DMS153 (cell line): ENCODE measurements at places on chromosomes 3 and 15.

DNA sequence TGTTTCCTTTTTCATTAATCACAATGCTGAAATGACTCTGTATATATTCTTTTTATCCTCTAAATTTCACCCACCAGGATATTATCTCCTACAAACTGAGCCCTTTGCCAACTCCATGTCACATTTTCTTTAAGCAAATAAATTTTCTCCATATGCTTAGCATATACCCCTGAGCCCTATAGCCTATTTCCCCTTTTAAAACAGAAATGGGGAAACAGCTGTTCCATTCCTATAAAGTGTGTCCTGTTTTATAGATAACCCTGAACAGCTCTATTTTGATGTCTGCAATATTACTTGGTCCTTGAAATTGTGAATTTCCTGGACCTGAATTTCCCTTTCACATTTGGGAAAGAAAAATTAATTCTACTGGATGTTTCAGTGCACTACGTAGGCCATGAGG is 15.6 kb upstream of the FILIP1L start:
- DNase-seq = no peak

DNA sequence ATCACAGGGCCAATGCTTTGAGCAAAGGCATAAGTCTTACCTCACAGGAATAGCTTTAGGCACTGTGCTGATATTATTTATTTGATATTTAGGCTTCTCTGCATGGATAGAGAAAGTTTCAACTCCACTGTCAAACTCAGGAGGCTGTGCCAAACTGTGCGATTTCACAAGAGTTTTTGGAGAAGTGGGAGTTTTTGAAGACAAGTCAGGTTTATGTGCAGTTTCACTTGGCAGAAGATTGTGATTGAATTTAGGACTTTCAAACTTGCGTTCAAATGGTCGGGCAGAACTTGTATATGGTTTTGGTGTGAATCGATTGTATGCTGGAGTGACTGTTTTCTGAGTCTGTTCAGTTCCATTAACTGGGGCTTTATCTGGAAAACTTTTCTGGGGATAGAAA is 113.7 kb downstream of the TJP1 start:
- DNase-seq = no peak

GRCh38 chr3:71226565-71227269 is 356.8 kb downstream of the FOXP1 start:
- DNase-seq = no peak

- no peak for DNase-seq
Measured at GRCh38 chr3:112390783-112391641, 58.1 kb downstream of the CD200 start.

GRCh38 chr3:111472556-111472955 is 69.4 kb upstream of the CD96 start:
- DNase-seq = no peak

GRCh38 chr3:177516158-177517011 is 319.1 kb upstream of the TBL1XR1 start:
- DNase-seq = no peak

GRCh38 chr3:129688271-129688895 is 81.9 kb upstream of the PLXND1 start:
- peak; percentile 66 for DNase-seq

GRCh38 chr15:28246605-28247004 is 75.4 kb downstream of the HERC2 start:
- no peak for DNase-seq

DNA sequence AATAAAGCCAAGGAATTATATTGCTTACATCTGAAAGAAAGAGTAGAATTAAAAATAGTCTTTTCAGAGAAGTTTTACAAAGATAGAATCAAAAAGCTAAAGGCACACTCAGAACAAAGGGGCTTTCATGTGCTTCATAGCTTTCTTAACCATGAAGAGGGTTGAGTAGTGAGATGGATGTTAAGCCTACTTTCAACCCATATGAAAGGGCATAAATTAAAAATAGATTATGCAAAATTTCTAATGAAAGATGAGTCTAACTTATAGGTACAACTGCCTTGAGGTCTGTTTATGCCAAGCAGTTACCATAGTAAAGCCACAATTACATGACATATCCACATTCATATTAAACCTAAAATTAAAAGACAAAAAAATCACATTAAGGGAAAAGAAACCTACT is 223.3 kb upstream of the ARHGEF26 start:
- DNase-seq = no peak

DNA sequence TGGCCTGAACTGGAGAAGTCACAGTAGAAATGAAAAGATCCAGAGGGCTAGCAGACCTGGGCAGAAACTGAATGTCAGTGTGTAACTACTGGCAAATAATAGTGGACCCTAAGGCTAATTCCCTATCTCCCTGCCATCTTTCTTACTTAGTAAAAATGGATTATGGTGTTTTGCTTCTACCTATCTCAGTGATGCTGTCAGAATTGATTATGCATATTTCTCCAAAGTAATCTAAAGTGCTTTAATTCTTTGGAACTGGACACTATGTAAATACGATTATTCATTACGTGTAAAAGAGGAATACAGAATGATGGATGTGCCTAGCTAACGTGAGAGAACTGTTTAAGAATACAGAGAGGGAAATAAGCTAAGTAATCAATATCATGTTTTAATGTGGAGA is 651.9 kb downstream of the NLGN1 start:
- DNase-seq = no peak

DNA sequence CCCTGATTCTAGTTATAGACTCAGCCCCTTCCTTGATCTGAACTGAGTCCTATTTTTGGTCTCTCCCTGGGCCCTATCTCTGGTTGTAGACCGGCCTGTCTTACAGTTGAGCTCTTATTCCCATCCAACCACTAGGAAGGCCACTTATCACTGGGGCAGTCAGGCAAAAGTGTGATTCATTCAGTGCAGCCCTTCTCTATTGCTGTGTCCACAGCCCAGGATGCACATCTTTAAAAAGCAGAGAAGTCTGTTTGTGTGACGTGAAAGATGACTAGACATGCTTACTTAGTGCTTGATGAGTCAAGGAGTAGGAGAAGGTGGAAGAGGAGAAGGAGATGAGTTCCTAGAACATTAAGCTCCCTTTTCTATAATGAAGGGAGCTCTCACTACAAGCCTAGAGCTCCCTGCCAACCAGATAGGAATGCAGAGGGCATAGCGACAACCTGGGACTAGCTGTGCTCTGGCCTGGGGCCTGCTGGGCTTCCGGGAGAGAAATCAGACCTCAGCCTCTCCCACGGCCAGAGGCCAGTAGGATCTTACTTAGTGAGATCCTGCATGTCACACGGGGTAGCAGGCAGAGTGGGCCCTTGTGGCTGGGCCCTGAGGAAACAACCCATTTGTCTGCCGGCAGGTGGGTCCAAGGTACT is 25.7 kb downstream of the INSYN1 start:
- DNase-seq = no peak

GRCh38 chr3:128322030-128323022 is 144.4 kb downstream of the DNAJB8 start:
- no peak for DNase-seq

DNA sequence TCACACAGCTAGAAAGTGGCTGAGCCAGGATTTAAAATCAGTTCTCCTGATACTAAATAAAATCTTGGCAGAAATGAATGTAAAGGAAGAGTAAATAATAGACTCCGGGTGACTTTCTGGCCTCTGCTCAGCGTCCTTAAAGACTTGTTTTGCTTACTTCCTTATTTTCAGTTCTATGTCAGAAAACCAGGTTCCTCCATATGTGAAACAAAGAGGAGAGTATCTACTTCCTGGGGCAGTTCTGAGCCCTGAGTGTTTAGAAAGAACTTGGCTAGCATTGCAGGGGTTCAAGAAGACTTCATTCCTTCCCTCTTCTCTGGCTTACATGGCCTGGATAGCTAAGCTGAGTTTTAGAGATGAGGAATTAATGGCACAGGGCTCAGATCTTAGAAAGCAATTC is 222.8 kb upstream of the TLE3 start:
- no peak for DNase-seq

DNA sequence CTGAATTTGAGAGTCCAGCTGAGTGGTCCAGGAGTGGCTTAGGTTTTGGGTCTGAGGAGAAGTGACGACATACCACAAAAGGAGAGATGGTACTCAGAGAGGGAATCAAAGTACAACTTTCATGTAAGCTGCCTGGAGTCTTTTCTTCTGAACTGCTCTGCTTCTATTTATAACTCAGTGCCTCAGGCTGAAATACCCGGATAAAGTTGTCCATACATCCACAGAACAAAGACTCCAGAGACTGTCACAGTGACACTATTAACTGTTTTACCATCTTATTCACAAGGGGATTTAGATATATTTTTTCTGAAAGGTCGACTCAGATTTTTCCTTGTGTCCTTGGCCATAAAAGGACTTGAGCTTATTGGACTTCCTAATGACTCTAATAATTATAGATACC is 264.3 kb upstream of the DNAJC19 start:
- DNase-seq = no peak

DNA sequence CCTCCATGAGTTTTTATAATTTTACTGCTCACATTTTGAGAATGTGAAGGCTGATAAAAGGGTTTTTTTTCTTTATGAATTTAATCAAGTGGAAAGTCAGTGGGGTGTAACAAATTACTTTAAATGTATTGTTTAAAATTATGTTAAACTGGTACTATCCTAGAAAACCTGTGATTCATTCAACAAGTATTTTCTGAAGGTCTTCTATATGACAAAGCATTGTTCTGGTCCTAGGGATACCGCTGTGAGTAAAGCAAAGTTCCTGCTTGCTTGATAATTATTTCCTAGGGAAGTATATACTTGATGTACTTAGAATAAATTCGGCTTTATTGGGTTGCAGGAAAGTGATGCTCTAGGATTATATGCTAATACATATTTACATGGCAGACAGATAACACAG is 152.8 kb upstream of the GOLGA6L4 start:
- DNase-seq = no peak

DNA sequence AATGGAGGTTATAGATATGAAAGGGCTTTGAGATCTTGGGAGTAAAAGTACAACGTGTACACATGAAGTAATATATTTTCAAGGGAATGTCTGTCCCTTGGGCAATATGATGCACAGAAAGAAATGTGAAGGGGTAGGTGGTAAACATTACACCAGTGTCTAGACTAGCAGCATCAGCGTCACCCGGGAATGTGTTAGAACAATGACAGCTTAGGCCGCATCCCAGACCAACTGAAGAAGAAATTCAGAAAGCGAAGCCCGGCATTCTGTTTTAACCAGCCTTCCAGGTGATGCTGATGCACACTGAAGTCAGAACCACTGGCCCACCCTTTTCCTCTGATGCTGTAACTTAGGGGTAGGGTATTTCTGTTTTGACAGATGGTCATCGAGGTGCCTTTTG is 6.3 kb downstream of the INAFM2 start:
- DNase-seq = no peak

DNA sequence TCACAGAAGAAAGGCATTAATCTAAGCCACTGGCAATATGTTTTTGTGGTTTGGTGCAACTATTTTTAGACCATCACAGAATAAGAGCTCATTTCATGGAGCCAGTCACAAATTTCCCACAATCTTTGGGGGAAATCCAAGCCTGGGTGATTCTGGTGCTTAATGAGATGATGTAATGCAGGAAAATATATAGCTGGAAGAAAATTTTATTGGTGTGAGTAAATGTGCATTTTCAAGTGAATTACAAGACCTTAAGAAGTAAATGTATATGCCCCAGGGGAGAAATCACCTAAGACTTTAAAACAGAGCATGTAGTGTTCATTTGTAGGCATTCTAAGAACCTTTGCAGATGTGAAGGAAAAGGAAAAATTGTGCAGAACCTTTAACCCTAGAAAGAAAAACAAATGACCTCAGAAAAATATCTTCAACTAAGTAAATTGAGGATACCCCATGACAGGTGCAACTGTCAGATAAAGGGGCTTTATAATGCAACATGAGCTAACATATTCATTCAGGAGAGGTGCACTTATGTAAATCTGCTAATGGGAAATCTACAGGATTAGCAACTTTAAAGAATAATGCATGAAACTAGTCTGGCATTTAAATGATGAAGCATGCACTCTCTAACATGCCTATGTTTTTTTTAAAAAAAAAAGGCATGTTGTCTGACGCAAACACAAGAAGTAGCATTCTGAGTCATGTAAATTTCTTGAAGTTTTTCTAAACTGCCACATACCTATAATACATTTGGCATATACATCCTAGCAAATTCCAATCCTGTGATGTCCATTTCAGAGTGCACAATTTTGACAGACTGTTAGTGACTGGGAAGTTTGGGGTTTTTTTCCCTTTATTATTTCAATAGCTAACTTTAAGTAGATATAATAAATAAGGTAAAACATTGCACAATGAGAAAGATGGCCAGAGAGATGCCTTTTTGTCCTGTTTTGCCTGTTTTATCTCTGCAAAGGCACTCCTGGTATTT is 105.1 kb downstream of the MEX3B start:
- no peak for DNase-seq

- peak; percentile 58 for DNase-seq
Measured at GRCh38 chr3:127104586-127104985, 88.3 kb upstream of the PRR23E start.

DNA sequence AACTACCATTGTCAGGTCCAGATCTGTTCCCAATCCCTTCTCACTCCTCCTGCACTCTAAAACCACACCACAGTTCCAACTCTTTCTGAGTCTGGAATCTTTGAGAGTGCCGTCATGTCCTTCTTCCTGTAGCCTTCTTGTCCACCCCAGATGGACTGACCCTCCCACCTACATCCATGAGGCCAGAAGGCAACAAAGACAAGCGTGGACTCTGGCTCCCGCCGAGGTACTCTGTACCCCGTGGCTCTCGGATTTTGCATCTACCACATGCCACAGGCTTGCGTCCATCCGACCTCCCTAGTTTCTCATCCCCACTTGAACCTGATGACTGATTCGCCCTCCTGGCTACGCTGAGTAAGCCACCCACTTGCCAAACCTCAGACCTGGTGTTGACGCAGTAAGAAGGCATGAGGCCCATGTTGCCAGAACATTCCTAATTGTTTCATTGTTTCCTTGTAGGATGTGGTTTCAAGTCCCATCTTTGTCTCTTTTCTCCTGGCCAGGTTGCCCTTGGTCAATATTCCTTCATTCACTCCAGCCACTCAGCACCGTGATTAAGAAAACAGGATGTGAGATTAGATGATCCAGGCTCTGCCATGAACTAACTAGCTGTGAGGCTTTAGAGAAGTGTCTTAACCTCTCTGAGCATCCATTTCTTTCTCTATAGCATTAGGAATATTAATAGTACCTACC is 1.1 kb upstream of the ZBTB38 start:
- no peak for DNase-seq

DNA sequence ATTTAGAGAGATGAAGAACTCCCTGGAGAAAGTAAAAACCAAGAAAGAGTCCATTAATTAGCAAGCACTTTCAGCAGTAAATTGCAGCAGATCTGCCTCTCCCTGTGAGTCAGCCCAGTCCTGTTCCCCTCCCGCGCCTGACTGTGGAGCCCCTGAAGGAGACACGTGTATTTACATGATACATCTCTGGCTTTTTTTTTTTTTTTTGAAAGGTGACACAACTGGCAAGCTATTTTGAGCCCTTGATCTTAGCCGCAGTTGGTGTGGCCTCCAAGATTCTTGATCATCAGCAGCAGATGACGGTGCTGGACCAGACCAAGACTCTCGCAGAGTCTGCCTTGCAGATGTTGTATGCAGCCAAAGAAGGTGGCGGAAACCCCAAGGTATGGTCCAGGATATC is 271.8 kb upstream of the TPM1 start:
- DNase-seq = no peak
